ENCODE measurements at places on chromosomes 11 and 22. TPM values are rescaled to one million over a fixed set of nuclear protein-coding genes. Genes with fewer than 3 reads are reported as not detected.

GRCh38 chr11:115530752-115531151 is 26.5 kb upstream of the CADM1 start:
- DNase-seq = no peak

GRCh38 chr11:61079416-61080150 is 22.7 kb upstream of the CD5 start:
- DNase-seq = no peak

- no peak for DNase-seq
Measured at GRCh38 chr11:17765356-17766072, 30.9 kb downstream of the KCNC1 start.

GRCh38 chr11:45538363-45538762 is 127.1 kb downstream of the CHST1 start:
- no peak for DNase-seq

- DNase-seq = no peak
Measured at GRCh38 chr11:93846411-93846810, 4.0 kb downstream of the VSTM5 start.

- no peak for DNase-seq
Measured at GRCh38 chr22:46977656-46978343, 215.3 kb downstream of the TBC1D22A start.

GRCh38 chr11:116387641-116388040 is 385.1 kb downstream of the BUD13 start:
- DNase-seq = no peak

- DNase-seq = peak; percentile 83
Measured at GRCh38 chr22:18057568-18058209, 20.1 kb upstream of the PEX26 start.

DNA sequence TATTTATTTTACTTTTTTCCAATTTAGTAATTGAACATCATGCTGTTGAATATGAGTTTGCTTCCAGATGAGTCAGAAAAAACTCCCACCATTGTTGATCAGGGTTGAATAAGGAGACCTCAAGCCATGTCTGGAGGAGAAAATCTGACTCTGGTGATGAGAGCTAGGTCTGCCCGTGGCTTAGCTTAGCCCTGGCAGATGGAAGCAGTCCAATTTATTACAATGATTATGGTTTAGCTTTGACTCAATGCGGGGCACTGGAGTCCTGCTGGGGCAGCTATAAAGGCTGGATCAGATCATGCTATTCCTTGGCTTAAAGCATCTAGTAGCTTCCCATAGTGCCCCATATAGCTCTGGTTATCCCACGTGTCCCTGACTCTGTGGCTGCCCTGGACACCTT is 506.5 kb downstream of the MN1 start:
- DNase-seq = no peak

DNA sequence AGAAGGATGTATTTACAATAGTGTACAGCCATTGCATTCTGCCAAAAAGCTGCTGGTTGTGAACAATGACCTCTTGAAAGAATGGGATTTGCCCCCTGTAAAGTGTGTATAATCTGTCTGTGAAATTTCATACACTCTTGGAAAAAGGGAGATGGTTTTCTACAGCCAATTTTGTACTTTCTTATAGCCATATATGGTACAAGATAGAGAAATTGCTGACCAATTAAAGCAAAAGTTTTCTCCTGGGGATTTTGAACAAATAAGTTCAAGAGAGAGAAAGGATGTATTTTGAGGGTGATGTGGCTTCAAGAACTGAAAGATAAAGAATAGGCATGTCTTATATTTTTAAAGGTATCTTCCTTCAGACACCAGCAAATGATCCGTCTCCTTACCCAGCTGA is 211.0 kb downstream of the NAV2 start:
- no peak for DNase-seq

DNA sequence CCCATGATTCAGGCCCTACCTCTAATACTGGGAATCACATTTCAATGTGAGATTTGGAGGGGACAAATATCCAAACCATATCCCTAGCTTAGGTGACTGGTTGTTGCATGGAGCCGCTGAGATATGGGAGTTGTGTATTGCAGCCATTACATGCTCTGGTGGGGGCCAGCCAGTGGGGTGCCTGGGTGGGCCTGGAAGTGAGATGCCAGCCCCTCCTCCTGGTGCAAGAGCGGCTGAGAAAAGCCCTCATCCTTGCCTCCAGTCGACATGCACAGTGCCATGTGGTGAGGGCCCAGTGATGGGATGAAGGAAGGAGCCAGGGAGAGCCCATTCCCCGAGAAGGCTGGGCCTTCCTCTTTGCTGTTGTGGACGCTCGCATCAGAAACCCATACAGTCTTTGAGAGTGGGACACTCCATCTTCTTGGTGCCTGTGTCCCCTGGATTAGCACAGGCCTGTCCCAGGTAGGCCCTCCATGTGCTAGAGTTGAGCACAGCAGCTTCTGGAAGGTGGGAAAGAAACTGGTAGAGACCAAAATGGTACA is 1043.0 kb downstream of the TBC1D22A start:
- no peak for DNase-seq

- DNase-seq = peak; percentile 49
Measured at GRCh38 chr22:44127356-44127755, 53.4 kb upstream of the PARVG start.

GRCh38 chr11:71272161-71272560 is 19.8 kb upstream of the SHANK2 start:
- DNase-seq = no peak

- no peak for DNase-seq
Measured at GRCh38 chr11:95142431-95142830, 52.8 kb downstream of the ENDOD1 start.

DNA sequence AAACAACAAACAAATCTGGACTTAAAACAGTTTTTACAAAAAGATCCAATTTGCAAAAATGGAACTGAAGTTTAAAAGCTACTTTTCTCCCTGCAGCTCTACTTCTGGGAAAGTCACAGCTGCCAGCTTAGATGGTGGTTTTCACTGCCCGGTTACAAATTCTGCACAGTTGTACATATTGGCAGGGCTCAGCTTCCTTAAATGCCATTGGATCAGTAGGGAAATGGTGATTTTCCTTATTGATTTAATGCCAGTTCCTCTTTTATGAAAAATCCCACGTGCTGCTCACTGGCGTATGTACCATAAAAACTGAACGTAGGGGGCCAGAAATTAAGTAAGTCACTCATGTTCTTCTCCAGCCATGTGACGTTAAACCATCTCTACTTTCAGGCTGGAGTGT is 22.8 kb downstream of the GRAP2 start:
- DNase-seq = no peak

DNA sequence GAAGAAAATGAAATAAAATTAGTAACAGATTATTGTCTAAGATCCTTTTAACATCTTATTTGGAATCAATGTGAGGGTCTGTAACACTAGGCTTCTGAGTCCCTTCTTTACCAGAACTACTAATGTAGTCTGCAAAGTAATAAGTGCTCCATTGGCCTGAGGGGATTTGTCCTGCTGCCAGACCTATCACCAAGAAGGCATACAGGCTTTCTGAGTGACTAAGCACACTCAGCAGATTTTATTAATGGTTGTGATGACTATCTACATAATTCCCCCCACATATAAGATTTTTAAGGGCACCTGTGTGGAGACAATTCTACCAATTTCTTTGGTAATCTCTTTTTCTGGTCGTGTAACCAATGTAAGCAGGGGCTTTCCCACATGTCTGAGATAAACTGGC is 365.0 kb upstream of the FAT3 start:
- DNase-seq = no peak

DNA sequence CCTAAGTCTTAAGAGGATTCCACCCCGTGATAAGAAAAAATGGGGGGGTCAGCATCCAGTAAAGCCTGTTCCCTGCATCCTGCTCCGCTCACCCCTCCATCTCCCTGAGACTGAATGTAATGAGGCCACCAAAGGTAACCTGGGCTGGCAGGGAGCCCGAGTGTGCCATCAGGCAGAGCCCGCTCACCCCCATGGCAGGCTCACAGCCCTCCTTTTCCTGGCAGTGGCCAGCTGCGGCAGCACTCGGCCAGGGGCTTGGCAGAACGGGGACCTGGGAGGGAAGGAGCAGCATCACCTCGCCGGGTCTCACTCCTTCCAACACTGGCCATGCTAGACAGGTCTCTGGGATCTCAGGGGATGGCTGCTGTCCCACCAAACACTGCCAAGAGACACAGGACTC is 64.4 kb downstream of the PRDM11 start:
- DNase-seq = peak; percentile 30

- peak; percentile 34 for DNase-seq
Measured at GRCh38 chr11:76327756-76328388, 53.1 kb downstream of the THAP12 start.

GRCh38 chr22:41612603-41613306 is 8.1 kb downstream of the DESI1 start:
- no peak for DNase-seq

- DNase-seq = no peak
Measured at GRCh38 chr22:41000941-41001721, 50.0 kb downstream of the RBX1 start.

DNA sequence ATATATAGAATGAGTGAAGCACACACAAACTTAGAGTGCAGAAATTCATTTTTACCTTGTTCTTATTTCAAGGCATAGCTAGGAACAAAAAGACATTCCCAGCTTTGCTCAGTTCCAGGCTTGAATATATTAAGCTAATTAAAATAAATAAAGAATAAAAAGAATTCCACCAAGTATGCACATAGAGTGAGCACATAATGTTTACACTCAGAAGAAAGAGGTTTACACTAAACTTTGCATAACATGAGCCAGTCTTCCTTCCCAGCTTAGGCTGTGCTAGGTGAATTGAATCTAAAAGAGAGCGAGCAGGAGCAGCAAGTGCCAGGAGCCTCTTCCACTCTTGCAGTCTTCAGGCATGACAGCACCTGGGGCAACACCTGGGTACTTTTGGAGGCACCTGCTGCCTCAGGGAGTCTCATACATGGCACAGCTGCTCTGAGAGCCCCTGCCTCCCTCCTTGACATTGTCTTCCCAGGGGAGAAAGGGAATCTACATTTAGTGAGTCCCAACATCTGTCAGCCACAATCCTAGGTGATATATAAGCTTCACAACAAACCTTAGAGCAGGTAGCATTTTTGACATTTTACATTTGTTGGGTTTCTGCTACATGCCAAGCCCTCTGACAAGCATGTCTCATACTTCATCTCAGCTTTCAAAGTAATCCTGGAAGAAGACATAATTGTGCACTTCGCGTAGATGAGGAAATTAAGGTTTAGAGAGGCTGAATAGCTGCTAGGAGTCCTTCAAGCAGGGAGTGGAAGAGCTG is 732.7 kb upstream of the TENM4 start:
- DNase-seq = no peak

- DNase-seq = no peak
Measured at GRCh38 chr22:25569361-25569760, 4.9 kb downstream of the GRK3 start.

DNA sequence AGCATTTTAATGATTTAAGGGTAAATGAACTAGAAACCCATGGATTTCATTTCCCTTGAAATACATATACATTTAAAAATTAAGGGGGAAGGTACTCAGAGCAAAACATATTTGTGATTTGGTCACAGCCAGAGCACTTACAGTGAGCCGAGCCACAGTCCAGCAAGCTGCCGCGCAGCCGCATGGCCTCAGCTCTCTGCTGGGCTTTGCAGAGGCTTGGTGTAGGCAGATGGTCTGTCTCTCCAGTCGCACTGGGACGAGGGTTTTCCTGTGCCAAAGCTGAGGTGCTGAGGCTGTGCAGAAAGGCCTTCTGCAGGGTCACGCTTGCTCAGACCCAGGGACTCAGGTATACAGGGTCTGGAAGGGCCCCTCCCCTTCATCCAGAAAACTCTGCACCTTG is 367.3 kb downstream of the OPCML start:
- DNase-seq = no peak

GRCh38 chr11:94647926-94648325 is 80.8 kb downstream of the PIWIL4 start:
- DNase-seq = peak; percentile 65

DNA sequence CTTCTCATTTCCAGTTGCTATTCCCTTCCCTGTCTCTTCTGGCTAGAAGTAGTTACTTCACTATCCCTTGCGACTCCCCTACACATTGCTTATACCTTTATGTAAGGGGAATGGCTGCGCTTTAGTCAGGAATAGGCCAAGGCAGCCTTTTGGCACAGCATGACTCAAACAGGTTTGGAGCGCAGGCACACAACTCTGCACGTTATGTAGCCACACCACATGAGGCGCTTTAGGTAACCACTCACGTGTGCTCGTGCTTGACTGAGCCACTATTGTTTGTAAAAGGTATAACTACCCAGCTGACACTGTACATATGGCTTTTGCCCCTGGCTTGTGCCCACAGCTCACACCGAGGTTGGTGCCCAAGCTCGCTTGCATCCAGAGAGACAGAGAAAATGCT is 46.7 kb upstream of the LIPT2 start:
- no peak for DNase-seq

GRCh38 chr11:93732237-93732892 is 8.9 kb downstream of the TAF1D start:
- DNase-seq = no peak

- DNase-seq = no peak
Measured at GRCh38 chr22:45398214-45398613, 15.2 kb downstream of the SMC1B start.

GRCh38 chr11:33435216-33435615 is 178.0 kb downstream of the HIPK3 start:
- DNase-seq = no peak

DNA sequence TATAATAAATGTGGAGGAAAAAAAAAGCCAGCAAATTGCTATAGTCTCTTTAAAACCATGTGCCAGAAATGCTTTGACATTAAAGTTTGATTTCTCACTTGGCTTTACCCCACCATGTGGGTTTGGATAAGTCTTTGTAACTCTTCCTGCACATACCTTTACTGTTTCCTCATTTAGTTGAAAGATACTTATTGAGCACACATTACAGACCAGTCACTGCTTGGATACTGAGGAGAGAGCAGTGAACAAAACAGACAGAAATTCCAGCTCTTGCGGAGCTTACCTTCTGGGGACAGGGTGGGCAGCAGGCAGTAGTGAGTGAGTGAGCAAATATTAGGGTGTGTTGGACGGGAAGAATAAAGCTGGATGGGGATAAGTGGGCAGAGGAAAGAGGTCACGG is 13.7 kb downstream of the PACS1 start:
- no peak for DNase-seq

GRCh38 chr11:96696731-96697130 is 306.9 kb downstream of the JRKL start:
- DNase-seq = no peak

Gene DYNC2H1
- total RNA-seq = 7.2 TPM

Gene HTR3B
- total RNA-seq = not detected

Gene GGTLC2
- total RNA-seq = not detected

Gene CDC42BPG
- 0.55 TPM for total RNA-seq

Gene CABP7
- not detected for total RNA-seq

Gene MISFA
- 5.9 TPM for total RNA-seq

Gene CHKB
- total RNA-seq = 35.3 TPM

Gene LRRC4C
- total RNA-seq = 1.3 TPM

Gene SYCE3
- not detected for total RNA-seq

Gene SERHL2
- 2.1 TPM for total RNA-seq

Gene SCN3B
- 1.2 TPM for total RNA-seq

Gene OR8D1
- not detected for total RNA-seq

Gene CARD16
- 6.5 TPM for total RNA-seq
